ENCODE measurements at places on chromosomes 3 and 15.

GRCh38 chr3:150220799-150221198, 187.3 kb upstream of the TSC22D2 start:
- DNase-seq = no peak

- no peak for DNase-seq
These were observed 237.8 kb downstream of the OPA1 start for GRCh38 chr3:193830791-193831191.

- DNase-seq = no peak
These were observed 37.6 kb upstream of the WNT5A start for GRCh38 chr3:55524565-55525244.

GRCh38 chr3:23219552-23219951, 16.4 kb downstream of the UBE2E2 start:
- DNase-seq = no peak

DNA sequence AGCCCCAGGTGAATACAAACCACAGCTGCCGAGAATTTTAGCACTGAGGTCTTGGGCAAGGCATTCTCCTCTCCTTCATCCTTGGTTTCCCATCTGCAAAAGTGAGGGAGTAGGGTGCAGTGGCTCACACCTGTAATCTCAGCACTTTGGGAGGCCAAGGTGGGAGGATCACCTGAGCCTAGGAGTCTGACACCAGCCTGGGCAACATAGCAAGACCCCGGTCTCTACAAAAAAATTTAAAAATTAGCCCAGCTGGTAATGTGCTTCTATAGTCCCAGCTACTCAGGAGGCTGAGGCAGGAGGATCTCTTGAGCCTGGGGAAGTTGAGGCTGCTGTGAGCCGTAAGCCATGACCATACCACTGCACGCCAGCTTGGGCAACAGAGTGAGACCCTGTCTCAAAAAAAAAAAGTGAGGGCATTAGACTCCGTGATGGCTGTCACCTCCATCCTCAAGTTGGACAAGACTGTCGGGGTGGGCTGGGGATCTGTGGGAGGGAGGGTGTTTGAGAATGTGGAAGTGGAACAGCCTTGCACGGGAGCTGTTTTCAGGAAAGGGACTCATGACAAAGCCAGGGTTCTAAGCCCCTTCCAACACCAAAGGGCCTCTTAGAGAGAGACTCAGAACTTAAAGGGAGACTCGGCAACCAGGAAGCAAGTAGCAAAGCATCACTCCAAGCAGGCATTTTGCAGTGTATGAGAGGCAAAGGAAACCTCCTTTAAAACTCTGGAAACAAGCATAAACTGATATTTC, 46.0 kb upstream of the FURIN start:
- no peak for DNase-seq

DNA sequence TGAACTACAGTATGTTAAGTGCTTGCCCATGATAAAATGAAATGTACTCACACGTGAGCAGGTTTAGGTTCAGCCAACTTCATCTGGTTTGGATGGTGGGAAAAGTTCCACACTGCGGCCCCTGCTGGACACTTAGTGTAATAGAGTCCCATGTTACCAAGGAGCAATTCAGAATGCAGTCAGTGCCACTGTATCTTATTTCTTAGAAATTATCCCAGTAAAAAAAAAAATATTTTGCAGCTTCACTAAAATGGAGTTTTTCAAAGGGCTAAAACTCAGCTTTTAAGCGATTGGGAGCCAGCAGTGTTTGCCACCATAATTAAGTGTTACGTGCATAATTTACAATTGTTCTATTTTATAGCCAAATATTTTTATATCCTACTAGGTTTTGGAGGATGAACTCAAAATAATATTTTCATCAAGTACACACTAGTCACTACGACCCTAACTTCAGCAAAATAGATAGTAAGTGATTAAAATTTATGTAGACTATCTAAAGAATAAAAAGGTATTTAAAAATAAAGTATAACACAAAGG, 371.7 kb upstream of the GBE1 start:
- no peak for DNase-seq

- DNase-seq = no peak
These were observed 100.4 kb downstream of the IMPG2 start for GRCh38 chr3:101219842-101220560.

GRCh38 chr15:90871716-90872485, 3.5 kb downstream of the FURIN start:
- no peak for DNase-seq

DNA sequence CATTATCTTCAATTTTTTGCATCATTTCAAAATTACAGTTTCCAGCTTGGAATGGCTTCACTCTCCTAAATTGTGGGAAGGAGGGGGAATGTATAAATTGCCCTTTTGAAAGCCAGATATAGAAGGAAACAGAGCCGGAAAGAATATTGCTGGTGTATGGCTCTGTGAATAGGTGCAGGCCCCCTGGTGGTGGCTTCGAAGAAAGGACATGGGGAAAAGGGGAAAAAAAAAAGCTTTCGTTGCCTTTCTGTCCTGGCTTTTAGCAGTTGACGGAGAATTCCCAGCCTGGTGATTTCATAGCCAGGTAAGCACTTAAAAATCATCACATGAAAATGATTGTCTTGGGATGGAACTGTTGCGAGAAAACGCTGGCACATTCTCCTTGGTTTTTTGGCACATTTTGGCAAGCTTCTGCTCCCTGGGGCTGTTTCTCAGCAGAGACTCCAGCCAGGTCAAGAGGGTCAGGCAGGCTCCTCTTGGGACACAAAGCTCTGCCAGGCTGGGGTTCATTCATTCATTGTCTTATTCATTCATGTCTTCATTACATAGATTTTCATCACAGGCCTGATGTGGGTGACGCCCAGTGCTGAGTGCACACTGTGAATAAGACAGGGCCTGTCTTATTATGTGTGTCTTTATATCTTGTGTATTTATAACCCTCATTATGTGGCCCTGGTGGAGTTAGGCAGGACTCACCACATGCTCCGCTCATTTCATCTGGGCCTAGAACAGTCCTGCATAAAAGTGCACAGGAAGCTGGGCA, 300.0 kb upstream of the TPM1 start:
- no peak for DNase-seq

GRCh38 chr15:40763801-40764628, at the start of gene GCHFR:
Gene GCHFR, plus strand, starts transcription at chr15:40764068. Its CDS starts 113 bp downstream, at chr15:40764181.
- DNase-seq = no peak

GRCh38 chr15:79872358-79873017, 24.3 kb downstream of the MTHFS start:
- DNase-seq = no peak

DNA sequence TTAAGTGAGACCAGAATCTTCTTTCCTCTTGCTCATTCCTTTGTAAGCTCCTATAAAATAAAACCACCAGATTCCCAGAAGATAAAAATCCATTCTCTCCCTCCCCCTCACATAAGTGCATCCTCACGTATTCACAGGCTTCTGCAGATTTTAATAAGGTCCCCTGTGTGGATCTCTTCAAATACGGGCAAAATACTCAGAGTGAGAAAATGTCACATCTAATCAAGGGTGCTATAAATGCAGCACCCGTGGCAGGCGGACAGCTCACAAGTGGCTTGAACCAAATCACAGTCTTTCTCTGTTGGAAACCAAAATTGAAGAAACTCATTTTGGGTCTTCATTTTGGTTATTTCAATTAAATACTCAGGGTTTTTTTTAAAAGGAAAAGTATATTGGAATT, 212.9 kb upstream of the CMC1 start:
- DNase-seq = no peak

- DNase-seq = no peak
These were observed 49.0 kb downstream of the MSL2 start for GRCh38 chr3:136146981-136147729.
